PC-9 (cell line): ENCODE measurements at places on chromosomes 6 and 20. TPM values are rescaled to one million over a fixed set of nuclear protein-coding genes. Genes with fewer than 3 reads are reported as not detected.

- no peak for DNase-seq
Measured at GRCh38 chr20:13355411-13355810, 134.3 kb downstream of the ISM1 start.

Gene SLC17A9
- total RNA-seq, result 0.20 and 0.22 TPM in 2 replicates

Gene ELOVL2
- total RNA-seq, result 0.23 and 0.41 TPM in 2 replicates

DNA sequence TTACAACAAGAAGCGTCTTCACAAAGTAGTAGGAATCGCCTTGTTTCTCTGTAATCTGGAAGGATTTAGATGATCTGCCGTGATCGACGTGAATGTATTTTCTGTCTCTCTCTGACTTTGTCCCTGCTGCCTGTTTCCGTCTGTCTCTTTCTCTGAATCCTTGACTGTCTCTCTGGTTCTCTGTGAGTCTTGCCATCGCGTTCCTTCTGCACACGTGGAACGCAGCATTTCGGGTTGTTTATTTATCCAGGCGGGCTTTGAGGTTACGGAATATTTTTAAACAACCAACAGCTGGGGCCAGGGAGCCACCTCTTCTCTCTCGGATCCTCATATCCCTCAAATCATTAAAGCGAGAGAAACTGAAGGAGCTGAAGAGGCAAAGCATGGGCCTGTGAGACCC, 215.9 kb downstream of the ZDHHC14 start:
- DNase-seq, result no peak

- DNase-seq, result no peak
Measured at GRCh38 chr20:24834310-24834709, 114.8 kb upstream of the CST7 start.
